Effector CD8-positive, alpha-beta T cell (primary cell): ENCODE measurements at places on chromosomes 12 and 14.

DNA sequence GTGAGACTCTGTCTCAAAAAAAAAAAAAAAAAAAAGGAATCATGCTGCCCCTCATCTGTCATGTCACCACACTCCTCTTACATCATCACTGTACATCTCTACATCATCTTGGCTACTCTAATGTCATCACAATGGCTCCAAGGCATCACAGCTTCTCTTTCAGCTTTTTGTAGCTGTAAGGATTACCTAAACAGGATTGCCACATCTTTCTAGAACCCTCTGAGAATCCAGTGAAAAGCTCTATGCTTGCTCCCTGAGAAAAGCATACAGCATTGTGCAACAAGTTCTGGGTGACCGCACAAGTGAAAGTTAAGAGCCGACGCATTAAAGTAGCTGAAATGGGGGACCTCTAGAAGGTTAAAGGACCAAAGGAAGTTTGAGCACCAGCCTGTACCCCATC lies 272.5 kb downstream of the C12orf50 start:
- no peak for DNase-seq

DNA sequence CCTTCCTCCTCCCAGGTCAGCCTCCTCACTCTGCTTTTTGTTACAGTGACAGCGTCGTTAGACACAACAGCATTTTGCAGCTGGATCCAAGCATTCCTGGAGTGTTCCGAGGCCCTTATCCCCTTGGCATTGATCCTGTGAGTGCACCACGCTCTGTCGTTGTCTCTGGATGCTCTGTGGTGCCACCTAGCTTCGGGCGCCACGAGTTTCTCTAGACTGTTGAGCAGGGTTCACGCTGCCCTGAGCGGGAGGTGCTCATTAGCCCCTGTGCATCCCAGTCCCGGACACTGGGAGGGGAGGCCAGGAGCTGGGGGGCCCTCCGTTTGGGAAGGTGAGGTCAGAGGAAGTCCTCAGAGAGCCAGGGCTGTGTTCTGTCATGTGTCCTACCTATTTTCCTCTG lies 17.3 kb upstream of the DNAH10 start:
- no peak for DNase-seq

DNA sequence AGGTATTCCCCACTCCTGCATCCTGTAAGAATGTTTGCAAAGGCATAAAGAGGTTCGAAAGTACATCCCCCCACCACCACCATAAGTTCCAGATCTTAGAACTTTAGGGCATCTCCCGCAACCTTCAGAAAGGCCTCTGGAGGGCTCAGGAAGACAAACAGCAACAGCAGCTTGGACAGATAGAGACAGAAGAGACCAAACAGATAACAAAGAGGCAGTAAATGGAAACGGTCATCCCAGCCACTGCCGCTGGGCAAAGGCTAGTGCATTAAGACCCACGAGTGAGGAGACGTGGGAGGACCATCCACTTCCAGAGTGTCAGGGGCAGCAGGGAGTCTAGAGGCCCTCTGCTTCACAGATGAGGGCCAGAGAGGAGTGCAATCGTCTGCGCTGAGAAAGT lies 124.3 kb downstream of the CRACR2A start:
- DNase-seq: no peak

DNA sequence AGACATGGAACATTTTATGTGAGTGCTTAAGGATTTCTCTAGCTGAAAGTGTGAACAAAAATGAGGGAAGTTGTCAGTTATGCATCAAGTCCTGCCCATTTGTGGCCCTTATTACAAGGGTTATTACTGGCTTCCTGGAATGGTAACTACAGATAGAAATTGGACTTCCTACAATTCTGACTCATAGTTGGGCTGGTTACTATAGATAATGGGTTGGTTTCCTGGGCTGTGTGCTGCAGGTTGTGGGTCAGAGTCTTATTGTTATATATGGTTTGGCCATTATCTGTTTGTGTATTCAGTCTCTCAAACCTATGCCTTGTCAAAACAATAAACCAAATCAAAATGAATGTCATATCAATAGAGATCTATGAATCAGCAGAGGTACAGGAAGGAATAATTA lies 313.7 kb downstream of the ADAMTS20 start:
- no peak for DNase-seq

DNA sequence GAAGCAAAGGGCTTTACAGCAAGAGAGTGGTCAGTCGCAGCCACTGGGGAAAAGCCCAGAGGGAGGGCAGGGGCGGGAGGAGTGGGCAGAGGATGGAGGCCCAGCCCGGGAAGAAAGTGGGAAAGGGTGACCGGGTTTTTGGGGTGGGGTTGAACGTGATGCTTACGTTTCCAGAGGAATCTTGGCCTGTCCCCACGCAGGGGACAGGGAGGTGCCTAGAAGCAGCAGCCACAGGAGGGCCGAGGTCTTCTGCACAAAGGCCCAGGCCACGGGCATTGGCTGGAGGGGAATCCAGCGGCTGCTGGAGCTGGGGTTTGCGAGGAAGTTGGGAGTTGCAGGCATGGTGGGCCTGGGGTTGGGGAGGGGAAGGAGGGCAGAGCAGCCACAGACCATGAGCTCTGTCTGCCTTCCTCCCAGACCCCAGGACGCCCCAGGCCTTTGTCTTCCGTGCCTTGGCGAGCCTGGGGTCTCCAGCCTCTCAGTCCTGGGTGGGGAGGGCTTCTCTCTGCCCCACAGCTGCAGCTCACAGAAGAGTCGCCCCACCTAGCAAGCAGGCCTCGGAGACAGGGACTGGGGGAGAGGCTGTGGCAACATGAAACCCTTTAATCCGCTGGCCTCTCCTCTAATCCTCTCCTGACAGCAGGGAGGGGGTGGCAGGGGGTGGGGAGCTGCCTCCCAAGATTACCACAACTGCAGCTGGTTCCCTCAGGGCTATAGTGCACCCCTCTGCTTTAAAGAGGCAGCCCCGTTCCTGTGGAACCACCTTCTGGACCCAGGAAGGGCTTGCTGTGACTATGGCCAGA lies at the start of gene CACNA2D4:
CACNA2D4 (minus strand) TSS at position 572 of the 803 bp plus-strand sequence; CDS start at position 393, 179 bp downstream.
- DNase-seq: no peak

DNA sequence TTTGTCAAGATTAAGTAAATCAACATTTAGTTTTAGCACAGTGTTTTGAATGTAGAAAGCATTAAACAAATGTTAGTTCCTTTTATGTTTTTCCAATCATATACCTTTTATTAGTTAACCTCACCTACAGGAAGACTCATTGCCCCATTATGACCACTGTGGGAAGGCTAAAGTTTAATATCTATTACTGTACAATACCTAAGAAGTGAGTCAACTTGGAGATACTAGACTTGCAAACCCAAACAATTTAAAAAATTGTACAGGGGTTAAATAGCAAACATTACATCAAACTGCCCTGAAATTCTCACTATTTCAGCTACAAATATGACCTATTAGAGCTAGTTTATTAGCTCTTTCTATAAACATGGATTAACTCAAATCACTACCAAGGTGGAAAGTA lies 8.6 kb upstream of the G2E3 start:
- no peak for DNase-seq

- no peak for DNase-seq
Measured at GRCh38 chr14:31886156-31886835, 190.8 kb upstream of the ARHGAP5 start.

DNA sequence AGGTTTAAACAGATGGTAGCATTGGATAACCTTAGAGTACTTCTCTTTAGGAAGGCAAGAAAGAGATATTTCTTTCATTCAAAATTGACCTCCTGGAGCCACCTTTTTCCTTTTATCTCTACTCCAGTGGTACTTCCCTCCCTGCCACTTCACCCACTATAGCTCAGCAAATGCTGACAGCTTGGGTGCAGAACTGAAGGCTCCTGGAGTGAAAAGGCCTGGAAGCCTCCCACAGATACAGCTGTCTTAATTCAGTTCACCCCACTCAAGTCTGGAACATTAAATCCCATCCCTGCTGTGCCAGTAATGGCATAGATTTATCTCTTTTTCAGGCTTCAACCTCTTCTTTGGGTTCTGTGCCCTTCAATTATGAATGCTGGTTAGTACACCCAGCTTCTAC lies 140.3 kb downstream of the NEDD1 start:
- DNase-seq: no peak

DNA sequence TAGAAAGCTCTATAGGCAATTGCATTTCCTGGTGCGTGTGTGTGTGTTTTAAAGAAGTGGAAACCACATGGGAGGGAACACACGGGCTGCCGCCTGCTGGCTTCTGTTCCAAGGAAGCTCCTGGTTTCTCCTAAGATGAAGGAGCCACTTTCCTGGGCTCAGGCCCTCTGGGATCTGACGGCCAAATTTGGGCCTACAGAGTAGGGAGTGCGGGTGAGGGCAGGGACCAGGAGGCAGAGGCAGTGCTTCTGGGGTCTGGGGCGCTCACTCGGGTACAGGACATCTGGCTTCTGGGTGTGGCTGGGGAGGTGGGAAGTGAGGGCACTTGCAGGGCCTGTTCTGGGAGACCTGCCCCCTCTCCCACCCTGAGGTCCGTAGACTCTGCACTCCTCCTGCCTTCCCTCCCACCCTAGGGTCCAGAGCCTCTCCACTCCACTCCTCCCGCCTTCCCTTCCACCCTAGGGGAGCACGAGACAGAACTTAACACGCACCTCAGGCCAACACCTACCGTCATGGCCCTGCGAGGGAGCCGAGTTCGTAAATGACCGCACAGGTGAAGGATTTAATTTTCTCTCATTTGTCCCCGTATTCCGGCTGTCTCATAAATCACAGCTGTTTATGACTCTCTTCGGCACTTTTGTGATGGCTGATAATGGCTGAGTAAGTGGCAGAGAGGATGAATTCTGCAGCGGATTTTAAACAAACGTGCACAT lies 127.7 kb downstream of the KIF26A start:
- DNase-seq: no peak

DNA sequence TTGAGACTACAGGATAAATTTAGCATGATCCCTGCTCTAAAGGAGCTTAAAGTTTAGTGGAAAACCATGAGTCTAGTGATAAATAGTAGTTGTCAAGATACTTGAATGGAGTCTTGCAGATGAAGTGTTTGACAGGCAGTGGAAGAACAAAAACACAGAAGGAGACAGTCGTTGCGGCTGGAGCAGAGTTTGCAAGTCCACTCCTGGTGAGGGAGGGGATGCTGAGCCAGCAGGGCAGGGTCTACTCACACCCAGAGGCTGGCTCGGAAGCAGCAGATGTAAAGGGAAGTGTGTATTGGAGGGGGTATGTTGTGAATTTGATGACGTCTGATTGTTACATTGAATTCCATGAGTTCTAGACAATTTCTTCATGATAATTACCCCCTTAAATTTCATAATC lies 61.3 kb downstream of the TRAF3 start:
- no peak for DNase-seq

DNA sequence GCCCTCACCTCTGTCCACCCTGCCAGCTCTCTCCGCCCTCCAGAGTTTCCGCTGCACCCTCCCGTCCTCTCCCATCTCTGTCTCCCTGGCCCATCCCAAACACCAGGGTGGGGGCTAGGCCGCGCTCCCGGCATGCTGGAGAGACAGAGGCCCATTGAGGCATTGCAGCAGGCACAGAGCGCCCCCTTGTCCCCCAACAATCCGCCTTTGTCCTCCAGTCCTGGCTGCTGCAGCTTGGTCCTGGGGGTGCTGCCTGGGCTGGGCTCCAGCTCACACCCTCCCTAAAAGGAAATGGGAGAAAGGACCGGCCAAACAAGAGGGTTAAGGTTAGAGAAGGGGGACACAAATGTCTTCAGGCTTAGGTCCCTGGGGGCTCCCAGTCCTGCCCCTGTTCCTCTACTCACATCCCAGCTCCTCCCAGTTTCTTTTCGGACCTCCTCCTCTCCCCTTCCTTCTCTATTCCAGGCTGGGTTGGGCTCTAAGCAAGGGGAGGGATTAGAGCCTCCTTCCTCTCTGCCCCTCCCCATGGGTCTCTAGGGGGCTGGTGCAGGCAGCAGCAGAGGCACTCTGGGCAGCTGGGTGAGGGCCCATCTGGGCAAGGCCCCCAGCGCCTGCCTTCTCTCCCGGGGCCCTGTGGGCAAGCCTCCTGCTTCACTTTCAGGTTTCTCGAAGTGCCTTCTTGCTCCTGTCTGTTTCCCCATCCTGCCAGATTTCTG lies at the start of gene CMTM5:
CMTM5 (plus strand) TSS at position 565 of the 716 bp plus-strand sequence. CDS start 206 bp downstream, outside the sequence.
- DNase-seq: no peak

GRCh38 chr12:125742413-125742812 lies 677.2 kb downstream of the AACS start:
- no peak for DNase-seq

DNA sequence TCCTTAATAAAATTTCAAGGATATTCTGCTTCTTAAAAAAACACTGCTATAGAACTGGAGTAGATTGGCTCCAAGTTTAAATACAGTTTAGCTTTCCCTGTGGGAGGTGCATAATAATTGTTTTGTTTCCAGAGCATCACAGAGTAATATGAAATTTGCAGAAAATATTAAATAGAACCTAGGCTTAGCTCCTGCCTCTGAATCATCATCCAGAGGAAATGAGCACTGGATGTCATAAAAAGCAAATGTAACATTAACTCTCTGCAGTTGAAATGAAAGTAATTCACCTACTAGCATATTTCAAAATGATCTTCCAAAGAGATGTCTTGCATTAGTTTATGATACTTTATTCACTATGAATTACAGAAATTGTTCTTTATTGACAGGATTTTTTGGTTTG lies 769.8 kb downstream of the C12orf50 start:
- DNase-seq: no peak

DNA sequence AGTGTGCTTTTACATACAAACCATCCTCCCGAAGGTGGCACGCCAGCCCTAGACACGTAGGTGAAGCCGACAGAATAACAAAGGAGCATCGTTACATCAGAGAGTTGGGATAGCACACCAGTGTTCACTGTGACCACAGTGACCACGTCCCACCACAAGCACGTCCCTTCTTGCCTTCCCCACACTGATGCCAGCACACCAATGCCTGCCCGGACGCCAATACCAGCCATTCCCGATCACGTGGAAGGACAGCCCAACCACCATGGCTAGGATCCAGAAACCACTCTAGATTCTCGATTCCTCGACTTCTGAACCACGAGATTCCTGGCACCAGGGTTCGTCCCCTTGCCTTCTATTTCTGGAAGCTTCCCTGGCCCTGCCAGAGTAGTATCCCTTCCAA lies 48.0 kb upstream of the GPR68 start:
- DNase-seq: no peak

DNA sequence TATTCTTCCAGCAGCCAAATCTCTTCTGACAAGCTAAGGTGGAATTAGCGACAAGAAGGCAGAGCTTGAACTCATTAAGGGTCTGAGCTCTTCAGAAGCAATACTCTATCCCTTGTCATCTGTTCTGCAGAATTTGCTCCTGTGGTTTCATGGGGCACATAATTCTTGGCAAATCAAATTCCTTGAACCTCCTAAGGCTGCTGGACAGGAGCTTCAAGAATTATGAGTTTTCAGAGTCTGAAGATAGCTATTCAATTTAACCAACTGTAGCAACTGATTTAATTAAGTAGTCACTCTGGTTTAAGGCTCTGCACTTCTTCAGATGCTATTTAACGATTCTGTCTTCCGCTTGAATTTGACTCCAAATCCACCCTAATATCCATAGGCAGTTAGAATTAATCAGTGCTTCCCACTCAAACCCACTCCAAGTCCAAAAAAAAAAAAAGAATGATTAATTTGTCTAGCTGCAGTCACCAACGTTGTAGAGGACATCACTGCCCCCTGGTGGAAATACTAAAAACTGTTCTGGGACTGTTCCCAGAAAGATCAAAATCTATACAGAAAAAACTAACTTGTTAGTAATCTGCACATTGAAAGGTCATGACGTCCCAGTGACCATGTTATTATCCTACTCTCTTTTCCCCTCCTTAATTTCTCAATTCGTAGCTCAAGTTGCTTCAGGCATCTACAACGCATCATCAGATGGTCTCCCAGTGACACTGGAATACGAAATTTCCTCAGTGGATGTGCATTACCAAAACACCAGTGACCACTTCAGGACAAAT lies 169.9 kb downstream of the KIF21A start:
- no peak for DNase-seq
